ENCODE measurements at places on chromosomes 6 and 20.

GRCh38 chr20:9241721-9242427 is 173.0 kb downstream of the PLCB4 start:
- no peak for DNase-seq

GRCh38 chr20:2865630-2866029 is 7.7 kb upstream of the PTPRA start:
- DNase-seq = no peak

DNA sequence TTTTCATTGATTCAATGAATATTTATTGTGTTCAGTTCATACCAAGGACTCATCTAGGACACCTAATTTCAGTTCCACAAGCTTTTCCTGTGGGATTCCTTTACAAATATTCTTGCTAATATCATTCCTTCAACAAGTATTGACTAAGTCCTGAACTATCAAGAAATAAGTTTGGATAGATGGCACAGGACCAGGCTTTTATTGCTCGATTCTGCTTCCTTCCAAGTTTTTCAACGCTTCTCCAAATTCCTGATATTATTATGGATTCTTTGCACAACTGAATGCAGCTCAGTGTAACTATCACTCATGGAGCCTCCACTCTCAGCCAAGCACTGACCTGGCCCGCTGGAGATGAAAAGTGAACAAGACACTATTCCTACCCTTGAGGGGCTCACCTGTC is 32.7 kb upstream of the COL21A1 start:
- DNase-seq = no peak

DNA sequence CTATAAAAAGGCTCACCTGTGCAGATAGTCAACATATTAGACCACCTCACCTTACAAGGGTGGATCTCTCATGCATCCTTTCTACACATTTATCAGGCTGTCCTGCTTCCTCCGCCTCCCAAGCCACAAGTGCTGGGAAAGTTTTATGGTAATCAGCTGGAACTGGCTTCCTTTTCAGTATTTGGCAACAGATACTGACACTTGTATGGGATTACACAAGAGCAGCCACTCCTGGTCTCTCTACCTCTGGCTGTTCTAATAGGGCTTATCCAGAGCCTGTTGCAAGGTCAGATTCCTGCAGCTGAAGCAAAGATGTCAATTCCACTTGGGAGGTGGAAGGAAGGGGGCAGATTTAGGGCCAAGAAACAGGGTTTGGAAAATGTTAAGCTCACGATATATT is 503 bp upstream of the GPLD1 start:
- no peak for DNase-seq

All from D721Med (cell line).